Retinal pigment epithelial cell (primary cell): ENCODE measurements at places on chromosomes 5 and 9.
A peak's percentile ranks its signal among the peaks of the same experiment; 100 is the strongest.

- DNase-seq: no peak
Observed at GRCh38 chr9:38256461-38256860, 136.0 kb upstream of the ALDH1B1 start.

- DNase-seq: no peak
Observed at GRCh38 chr5:149724130-149724840, 5.8 kb upstream of the PPARGC1B start.

GRCh38 chr9:135919318-135919890 is 12.1 kb upstream of the CAMSAP1 start:
- DNase-seq: no peak

DNA sequence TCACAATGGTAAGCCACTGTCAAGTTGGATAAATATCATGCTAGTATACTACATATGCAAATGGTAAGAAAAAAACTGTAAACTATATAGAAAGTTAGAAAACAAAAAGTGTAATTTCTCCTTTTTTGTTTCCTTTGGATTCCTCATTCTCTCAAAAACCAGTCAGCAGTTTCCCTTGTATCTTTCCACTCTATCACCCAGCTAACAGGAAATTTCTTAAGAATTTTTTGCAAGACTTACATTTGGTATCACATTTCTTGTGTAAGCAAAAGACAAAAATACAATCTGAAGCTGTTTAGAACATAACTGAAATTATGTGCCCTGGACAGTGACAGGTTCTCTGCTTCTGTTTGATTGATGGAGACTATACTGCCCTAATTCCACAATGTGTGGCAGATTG is 25.2 kb upstream of the MSH3 start:
- DNase-seq: no peak

DNA sequence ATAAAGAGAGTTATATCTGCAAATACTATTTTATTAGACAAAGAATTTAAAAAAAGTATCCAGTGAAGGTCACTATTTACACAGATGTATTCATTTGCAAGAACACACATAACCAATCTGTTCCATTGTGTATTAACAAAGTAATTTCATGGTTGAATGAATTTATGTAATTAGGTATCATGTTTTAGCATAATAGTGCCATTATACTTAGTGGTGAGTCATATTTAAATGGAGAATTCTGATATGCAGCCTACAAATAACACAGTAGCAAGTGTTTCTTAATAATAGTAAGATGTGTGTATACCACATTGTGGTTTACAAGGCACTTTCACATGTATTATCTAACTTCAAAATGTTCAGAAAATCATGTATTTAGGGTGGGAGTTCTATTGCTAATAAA is 1028.5 kb upstream of the ACO1 start:
- DNase-seq: peak; percentile 22

- no peak for DNase-seq
Observed at GRCh38 chr9:116905171-116905588, 218.1 kb downstream of the TRIM32 start.
